ENCODE measurements at places on chromosomes 3 and 15.

GRCh38 chr3:189950258-189950657, 170.4 kb downstream of the P3H2 start:
- DNase-seq, result no peak

DNA sequence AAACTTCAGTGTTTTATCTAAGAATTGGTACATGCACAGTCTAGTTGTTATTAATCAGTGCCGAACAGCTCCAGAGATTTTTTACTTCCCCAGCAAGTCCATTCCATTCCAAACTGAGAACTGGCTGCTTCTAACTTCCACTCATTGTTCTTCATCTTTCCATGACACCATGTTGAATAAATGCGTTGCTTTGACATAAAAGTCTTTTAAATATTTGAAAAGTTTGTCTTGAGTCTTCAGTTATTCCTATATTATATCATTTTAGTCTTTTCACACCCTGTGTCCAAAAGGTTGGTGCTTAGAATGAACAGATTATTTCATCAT, 65.4 kb downstream of the CMSS1 start:
- DNase-seq, result no peak

DNA sequence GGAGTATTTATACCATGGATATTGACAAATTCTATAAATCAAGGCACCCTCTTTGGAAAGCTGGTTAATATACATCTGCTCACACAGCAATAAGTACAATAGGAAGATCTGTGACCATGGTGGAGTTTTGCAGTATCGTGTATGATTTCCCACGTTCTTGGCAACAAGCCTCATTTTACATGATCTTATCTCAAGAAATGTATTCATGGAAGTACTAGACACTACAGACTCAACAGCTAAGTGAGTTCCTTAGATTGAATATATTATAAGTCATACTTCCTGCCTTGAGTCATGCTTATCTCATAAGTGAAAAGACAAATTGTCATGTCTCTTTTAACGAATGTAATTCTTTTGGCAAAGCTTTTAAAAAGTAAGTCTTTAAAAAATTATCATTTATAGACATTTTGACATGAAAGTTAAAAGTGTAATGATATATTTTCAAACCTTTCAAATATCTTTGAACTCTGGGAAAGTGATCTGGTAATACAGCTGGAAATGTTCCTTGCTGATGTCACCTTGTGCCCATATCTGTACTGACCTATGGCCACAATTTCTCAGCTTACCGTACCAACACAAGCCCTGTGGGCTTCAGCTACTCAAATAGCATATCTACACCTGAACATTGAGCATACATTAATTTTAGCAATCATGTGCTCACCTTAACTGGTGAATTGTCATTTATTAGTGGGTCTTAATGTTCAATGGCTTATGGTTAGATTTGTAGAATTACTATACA, 130.3 kb upstream of the TMC3 start:
- no peak for DNase-seq

DNA sequence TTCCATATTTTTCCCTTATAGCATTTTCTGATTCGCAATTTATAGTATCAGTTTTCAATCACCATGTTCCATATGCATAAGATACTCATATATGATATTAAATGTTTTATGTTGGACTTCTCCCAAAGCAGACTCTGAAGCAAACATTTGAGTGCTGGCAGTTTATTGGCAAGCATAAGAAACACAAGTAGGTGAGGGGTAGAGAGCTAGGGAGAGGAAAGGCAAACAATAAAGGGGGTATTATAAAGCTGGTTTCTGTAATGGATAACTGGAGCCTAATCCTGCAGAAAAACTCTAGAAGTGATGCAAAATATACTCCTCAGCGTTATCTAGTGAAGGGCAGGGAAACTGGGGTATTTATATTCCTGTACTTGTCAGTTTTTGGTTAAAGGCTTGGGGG, 491.5 kb upstream of the TGFBR2 start:
- DNase-seq, result no peak

DNA sequence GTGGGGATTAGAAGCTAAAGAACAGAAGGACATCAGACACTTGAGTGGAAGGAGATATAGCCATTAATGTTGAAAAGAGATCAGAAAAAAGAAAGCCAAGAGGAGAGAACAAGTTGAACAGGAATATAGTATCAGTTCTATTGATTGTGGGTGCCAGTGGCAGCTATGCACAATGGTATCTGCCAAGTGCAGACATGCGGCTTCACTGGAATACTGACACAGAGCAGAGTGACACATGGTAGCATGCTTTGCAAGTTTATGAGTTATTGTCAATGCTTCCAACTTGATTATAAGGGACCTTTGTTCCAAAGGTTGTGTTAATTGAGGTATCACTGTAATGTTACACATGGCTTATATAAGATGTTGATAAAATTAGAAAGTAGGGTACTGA, 42.0 kb upstream of the TP63 start:
- no peak for DNase-seq

- DNase-seq, result no peak
Measured at GRCh38 chr3:174858353-174858752, 781 bp upstream of the NAALADL2 start.

DNA sequence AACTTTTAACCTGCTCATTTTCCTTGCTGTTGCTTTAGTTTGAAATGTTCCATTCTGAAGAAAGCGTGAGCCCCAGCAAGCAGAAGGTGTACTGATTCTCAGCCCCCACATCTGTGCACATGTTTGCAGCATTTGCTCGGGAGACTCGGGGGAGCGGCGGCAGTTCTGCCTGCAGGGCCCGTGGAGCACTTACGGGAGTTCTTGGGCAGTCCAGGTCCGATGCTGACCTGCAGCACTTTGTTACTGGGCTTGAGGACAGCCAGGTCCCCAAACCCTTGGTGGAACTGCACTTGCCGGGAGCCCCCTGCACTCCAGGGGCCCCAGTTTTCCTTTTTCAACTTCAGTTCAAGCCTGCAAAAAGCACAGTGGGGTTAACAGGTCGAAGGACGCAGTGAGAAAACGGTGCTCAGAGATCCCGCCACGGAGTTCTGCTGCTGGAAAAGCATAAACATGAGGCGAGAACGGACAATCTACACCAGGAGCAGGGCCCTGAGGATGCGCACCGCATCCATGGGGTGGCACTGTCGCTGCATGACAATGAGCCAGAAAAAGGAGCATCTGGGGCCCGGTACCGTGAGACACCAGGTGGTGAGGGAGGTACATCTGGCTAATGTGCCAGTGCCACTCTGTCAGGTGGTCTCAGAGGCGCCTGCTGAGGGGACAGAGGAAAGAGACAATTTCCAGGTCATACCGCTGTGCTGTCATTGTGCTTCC, 45.6 kb upstream of the LDHAL6B start:
- no peak for DNase-seq
